ENCODE measurements at places on chromosomes 1 and 21.

GRCh38 chr1:198811449-198811848 is 172.6 kb downstream of the PTPRC start:
- no peak for DNase-seq

GRCh38 chr1:115980998-115981993 is 5.0 kb downstream of the SLC22A15 start:
- DNase-seq: peak; percentile 71

DNA sequence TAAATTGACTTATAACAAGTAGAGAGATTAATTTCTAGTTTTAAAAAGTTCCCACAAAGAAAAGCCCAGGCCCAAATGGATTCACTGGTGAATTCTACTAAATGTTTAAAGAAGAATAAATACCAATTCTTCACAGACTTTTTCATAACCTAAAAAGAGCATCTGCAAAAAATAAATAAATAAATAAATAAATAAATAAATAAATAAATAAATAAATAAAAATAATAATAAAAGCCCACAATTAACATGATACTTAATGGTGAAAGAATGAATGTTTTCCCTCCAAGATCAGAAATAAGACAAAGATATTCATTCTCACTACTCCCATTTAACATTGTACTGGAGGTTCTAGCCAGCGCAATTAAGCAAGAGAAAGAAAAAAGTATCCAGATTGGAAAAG is 97.6 kb upstream of the KAZN start:
- no peak for DNase-seq

GRCh38 chr1:149965440-149965839 is 28.8 kb upstream of the MTMR11 start:
- DNase-seq: no peak
